CD4-positive, alpha-beta T cell (primary cell): ENCODE measurements at places on chromosomes 11 and 22. TPM values are rescaled to one million over a fixed set of nuclear protein-coding genes. Genes with fewer than 3 reads are reported as not detected.

DNA sequence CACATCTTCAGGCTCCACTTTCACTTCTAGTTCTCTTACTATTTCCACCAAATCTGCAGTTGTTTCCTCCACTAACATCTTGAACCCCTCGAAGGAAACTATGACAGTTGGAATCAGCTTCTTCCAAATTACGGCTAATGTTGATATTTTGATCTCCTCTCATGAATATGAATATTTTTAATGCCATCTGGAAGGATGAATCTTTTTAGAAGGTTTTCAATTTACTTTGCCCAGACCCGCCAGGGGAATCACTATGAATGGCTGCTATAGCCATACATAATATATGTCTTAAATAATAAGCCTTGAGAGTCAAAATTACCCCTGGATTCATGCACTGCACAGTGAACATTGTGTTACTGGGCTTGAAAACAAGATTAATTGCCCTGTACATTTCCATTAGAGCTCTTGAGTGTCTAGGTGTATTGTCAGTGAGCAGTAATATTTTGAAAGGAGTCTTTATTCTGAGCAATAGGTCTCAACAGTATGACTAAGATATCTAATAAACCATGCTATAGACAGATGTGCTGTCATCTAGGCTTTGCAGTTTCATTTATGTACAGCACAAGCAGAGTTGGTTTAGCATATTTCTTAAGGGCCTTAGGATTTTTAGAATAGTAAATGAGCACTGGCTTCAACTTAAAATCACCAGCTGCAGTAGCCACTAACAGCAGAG, 48.3 kb upstream of the LRRC55 start:
- no peak for DNase-seq

GRCh38 chr11:29527391-29527936, 489.4 kb downstream of the KCNA4 start:
- peak; percentile 32 for DNase-seq

DNA sequence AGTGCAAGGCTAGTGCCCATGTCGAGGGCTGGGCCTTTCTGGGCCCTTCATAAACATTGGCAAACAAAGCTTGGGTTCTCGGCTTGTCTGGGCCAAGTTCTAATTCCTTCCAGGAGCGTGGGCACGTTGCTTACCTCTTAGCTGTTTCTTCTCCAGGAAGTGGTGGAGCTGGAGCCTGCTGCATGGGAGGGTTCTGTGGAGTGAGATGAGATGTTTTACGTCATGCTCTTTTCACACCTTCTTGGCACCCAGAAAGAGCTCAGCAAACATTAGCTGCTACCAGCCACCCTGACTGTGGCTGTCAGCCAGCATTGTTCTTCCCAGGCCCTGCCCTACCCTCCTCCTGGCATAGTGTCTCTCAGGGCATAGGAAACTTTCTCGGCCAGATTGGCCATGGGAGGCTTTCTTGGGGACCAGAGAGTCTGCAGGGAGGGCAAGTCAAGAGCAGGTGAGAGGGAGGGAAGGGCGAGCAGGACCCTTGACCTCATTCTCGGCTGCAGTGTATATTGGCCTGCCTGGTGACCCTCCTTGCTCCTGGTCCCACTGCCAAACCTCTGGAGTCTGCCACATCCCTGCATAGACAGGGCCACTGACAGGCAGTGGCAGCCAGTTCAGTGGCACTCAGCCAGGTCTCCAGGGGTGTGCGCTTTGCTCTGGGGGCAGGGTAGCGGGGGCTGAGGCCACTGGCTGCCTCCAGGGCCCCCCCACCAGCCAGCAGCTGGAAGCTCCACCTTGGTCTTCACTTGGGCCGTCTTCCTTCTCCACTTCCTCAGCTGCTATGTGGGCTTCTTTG, 98.8 kb downstream of the BCR start:
- no peak for DNase-seq

DNA sequence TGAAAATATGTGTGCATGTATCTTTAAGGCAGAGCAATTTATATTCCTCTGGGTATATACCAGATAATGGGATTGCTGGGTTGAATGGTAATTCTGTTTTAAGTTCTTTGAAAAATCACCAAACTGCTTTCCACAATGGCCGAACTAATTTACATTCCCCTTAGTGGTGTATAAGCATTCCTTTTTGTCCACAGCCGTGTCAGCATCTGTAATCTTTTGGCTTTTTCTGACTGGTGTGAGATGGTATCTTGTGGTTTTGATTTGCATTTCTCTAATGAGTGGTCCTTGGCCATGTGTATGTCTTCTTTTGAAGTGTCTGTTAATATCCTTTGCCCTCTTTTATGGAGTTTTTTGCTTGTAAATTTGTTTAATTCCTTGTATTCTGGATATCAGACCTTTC, 24.3 kb downstream of the CCDC15 start:
- no peak for DNase-seq

GRCh38 chr11:110373051-110373702, 56.6 kb upstream of the FDX1 start:
- DNase-seq, result no peak

GRCh38 chr22:19062139-19062942, 59.9 kb downstream of the DGCR2 start:
- no peak for DNase-seq

- no peak for DNase-seq
Measured at GRCh38 chr11:72836111-72836510, 21.9 kb downstream of the ATG16L2 start.

DNA sequence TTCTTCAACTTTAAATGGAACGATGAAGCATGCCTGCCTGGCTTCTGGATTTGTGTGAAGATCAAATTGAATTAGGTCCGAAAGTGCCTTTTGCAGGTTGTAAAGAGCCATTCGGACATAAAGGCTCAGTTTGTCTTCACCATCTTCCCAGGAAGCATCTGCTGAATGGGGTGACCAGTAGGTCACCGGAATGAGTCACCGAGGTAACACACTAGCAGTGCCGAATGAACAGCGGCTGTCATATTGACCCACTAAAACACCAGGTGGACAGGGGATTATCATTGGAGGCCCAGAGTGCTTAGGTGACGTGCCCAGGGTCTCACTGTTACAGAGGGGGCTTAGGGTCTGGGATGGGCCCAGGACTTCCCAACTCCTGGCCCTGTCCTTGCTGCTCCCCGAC, 43.1 kb upstream of the MYH9 start:
- no peak for DNase-seq

GRCh38 chr11:110454609-110455008, 24.9 kb downstream of the FDX1 start:
- DNase-seq, result no peak

GRCh38 chr11:43959321-43959995, 17.0 kb downstream of the C11orf96 start:
- DNase-seq, result no peak

DNA sequence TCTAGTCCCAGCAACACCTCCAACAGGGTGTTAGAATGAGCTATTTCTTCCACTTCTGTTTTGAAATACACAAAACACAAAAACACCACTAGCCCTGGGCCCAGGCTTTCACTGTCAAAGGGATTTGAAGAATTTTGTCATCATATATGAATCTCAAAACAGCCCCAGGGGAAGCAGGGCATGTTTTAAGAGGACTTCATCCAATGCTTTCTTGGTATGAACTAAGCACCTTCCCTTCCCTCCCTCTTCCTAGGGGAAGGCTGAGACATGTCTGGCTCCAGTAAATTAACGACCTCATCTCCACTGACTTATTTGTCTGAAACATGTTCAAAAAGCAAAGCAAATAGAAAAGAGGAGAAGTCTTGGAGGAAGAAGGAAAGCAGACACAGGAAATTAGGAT, 75.7 kb upstream of the INCENP start:
- no peak for DNase-seq

DNA sequence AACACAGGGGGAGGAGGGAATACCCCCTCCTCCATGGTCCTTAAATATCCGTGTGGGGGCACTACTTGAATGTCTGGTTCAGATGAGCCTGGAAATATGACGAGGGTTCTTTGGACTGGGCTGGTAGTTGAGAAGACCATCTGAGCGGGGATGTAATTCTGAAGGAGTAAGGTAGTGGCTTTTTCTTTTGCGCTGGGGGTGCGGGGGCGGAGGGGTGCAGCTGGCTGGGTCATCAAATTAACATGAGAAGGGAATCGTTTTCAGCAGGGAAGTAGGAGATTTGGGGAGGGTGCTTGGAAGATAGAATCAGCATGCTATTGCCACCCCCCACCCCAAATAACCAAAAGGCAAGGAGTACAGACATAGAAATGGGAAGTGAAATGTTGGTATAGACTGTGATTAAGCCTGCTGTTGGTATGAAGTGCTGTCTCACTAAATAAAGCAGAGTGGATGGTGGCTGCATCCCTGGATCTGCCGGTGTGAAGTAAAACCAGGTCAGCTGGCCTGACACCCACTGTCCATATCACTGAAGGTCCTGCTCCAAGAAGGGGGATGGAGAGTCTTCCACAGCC, 121.9 kb upstream of the HSD17B12 start:
- DNase-seq, result no peak

DNA sequence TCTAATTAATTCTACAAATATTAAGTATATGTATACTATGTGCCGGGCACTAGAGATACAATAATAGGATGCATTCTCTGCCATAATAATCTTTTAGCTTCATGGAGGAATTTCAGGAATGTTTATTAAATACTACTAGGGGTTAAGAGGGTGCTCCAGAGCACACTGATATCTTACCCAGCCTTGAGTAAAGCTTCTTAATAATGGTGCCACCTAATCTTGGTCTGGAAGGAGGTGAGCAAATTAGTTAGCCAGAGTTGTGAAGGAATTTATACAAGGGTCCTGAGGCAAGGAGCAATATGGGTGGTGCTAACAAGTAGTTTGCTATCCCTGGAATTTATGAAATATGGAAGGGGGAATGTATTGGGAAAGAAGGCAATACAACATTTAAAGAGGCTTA, 21.7 kb downstream of the ELP4 start:
- DNase-seq, result no peak

GRCh38 chr11:96136613-96137298, 206.2 kb downstream of the MAML2 start:
- no peak for DNase-seq

DNA sequence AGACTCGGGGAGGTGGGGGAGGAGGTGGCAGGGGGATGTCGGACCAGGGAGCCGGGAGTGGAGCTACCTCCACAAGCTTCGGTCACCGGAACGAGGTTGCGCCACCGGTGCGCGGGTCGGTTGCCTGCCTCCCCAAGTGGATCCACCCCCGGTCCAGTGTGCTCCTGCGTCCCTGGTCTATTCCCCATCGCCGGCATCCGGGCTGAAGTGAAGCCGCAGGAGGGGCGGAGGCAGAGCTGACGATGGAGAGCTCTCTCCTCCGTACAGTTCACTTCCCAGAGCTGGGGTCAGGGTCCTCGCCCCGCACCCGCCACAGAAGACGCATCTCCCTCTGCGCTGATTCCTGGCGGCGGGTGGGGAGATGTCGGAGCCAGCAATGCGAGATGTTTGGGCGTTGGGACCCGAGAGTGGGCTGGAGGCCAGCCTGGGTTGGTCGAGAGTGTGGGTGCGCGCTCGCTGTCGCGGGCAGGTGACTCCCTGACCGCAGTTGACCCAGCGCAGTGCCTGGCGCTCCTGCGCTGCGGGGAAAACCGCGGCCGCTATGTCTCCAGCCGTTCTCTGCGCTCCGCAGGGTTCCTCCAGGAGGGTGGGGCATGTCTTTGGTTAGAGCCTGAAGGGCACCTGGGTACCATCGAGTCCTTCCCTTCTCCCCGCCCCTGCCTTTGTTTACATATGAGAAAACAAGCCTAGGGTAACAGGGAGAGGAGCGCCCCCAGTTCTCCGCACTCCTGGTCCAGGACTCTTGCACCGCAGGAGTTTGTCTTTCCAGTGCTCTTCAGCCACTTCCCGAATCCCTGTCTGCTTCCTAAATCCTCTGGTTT, 1.7 kb downstream of the C11orf96 start:
- no peak for DNase-seq

GRCh38 chr11:9259981-9260837, 4.9 kb downstream of the DENND5A start:
- DNase-seq, result no peak

DNA sequence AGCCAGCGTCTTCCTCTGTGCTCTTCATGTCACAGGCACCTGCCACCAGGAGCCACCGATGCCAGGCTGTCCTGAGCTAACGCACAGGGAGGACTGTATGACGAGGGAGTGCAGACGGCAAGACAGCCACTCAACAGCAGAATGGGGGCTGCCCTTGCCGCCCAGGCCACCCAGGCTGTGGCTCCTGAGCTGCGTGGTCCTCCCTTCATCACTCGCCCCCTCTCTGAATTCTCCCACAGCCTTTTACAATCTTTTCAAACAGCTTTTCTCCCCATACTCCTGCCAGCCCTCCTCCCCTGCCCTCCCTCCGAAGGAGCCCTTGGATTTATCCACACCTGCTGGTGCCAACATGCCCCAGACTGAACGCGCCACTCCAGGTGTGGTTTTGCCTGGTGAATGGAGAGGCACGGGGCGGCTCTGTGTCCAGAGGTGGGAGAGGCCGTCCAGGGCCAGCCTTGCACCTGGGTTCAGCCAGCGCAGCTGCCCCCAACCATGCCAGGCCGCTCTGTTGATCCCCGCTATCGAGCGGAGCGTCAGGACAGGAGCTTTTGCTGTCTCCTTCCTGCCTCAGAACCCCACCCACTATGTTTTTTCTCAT, 22.0 kb downstream of the OVOL1 start:
- DNase-seq, result no peak

- DNase-seq, result no peak
Measured at GRCh38 chr11:79122759-79123158, 318.1 kb downstream of the TENM4 start.

GRCh38 chr11:39569789-39570188, 1889.7 kb downstream of the LRRC4C start:
- DNase-seq, result no peak

DNA sequence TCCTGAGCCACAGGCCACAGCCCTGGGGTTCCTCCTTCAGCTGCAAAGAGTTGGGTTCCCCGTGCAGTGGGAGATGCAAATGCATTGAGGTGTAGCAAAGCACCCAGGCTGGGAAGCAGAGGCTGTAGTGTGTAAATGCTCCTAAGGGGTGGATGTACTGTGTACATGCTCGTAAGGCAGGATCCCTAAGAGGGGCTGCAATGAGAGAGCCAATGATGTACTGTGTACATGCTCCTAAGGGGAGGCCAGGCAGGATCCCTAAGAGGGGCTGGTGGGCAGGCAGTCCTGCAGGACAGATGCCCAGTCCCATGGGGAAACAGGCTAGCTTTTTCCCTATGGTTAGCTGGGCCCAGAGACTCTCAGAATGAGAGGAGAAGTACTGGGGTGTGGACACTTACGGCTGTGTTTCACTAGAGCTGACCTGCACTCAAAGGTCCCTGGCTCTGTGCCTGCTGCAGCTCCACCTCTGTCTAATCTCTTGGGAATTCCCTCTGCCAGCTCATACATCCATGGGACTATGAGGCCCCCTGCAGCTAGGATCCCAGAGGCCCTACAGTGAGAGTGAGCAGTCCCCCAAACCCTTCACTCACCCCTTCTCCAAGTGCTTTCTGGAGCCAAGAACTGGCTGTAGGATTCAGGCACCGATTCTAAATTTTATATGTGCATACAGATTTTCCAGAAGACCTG, 261.9 kb upstream of the LUZP2 start:
- no peak for DNase-seq

- DNase-seq, result no peak
Measured at GRCh38 chr11:102886999-102887398, 12.2 kb upstream of the MMP12 start.

The SLC22A25 gene
- total RNA-seq, result not detected

The MAPK11 gene
- 4.2 TPM for total RNA-seq

The CTSW gene
- total RNA-seq, result 21.6 TPM

The WT1 gene
- not detected for total RNA-seq

The CCDC87 gene
- total RNA-seq, result 0.25 TPM

The OR5P2 gene
- not detected for total RNA-seq

The PKNOX2 gene
- not detected for total RNA-seq

The SLC22A6 gene
- total RNA-seq, result not detected
